ENCODE measurements at places on chromosomes 11 and 22.

DNA sequence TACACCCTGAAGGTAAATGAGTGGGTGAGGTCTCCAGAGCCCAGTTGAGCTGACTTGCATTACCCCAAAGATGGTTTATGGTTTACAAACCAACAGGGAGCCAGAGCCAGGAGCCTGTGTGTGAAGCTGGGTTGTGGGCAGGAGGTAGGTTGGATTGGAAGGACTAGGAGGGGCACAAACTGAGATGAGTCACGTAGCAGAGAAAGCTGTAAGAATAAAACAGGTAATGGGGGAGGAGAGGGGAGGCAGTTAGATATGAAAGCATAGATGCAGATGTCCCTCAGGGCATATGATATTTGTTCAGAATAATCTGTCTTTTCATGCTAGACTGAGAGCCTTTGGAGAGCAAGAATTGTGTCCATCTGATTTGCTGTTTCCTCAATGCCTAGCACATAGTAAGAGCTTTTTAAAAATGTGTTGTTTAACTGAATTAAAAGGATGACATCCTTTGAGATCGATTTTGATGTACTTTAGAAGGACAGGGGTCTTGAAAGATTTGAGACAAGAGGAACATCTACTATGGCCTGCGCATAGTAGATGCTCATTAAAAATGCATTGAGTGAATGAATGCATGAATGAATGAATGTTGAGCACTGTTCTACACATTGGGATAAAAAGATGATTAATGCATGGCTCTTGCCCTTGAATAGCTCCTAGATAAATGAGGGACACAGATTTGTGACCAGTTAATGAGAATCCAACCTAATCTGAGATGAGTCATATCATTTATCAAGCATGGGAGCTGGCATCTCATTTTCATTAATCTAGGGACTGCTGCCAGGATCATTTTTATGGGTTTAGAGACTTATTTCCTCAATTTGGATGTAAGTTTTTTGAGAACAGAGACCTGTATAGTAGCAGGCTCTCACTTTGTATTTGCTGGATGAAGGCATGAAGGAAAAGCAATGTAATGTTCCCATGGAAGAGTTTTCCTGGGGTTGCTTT is 175.8 kb upstream of the BDNF start:
- no peaks in the 10 kb centered on the region for H3K36me3 ChIP-seq
- no peak for DNase-seq
- no peak overlapping the region for H3K4me3 ChIP-seq
- no peaks in the 10 kb centered on the region for H3K27me3 ChIP-seq

DNA sequence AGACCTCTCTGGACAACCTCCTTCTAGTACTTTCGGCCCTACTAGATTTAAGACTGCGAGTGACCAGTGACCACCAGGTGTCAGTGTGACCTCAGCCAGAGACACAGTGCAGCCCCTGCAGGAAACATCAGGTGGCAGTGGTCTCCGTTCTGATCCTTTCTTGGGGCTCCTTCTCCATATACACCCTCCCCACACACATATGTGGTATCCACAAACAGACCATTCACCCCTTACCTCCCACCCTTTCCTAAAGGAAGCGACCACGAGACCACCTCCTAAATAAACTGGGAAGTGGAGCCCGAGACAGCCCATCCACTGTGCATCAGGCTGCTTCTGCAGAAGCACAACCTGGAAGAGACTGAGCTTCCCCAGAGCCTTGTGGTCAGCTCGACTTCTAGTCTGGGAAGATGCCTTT is 38.5 kb upstream of the CYP2D6 start:
- no peak overlapping the region for H3K4me3 ChIP-seq
- H3K36me3 ChIP-seq = peaks cover 5% of the 10 kb centered on the region
- H3K27ac ChIP-seq = no peak overlapping the region
- H3K27me3 ChIP-seq = no peaks in the 10 kb centered on the region

DNA sequence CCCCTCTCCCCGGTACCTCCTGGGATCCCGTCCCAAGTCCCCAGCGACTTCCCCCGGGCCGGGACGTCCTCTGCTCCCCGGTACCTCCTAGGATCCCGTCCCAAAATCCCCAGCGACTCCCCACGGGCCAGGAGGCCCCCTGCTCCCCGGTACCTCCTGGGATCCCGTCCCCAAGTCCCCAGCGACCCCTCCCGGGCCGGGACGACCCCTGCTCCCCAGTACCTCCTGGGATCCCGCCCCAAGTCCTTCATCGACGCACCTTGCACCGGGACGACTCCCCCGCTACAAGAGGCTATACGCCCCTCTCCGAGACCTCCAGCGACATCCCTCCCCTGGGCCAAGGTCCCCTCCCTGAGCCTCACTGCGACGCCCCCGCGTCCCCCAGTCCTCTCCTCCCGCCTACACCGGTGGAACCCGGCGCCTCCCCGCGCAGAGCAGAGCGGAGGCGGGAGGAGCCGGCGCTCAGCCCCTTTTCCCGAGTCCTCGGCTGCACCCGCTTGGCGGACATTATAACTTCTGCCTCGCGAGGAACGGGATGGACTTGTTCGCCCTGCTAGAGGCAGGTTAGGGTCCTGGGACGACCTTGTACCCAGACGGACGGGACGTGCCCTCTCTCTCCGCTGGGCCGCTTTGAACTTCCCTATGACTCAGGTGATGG is 912 bp downstream of the KREMEN1 start:
- H3K36me3 ChIP-seq = no peaks in the 10 kb centered on the region
- peak; percentile 83 for DNase-seq
- H3K27ac ChIP-seq = no peak overlapping the region
- H3K4me3 ChIP-seq = peak overlapping the region; percentile 78
- H3K4me1 ChIP-seq = peaks cover 24% of the 10 kb centered on the region

- H3K4me3 ChIP-seq = no peak overlapping the region
- H3K4me1 ChIP-seq = no peaks in the 10 kb centered on the region
- H3K27ac ChIP-seq = no peak overlapping the region
- no peaks in the 10 kb centered on the region for H3K36me3 ChIP-seq
- no peaks in the 10 kb centered on the region for H3K27me3 ChIP-seq
Observed at GRCh38 chr11:13423372-13423771, 39.6 kb downstream of the BTBD10 start.

DNA sequence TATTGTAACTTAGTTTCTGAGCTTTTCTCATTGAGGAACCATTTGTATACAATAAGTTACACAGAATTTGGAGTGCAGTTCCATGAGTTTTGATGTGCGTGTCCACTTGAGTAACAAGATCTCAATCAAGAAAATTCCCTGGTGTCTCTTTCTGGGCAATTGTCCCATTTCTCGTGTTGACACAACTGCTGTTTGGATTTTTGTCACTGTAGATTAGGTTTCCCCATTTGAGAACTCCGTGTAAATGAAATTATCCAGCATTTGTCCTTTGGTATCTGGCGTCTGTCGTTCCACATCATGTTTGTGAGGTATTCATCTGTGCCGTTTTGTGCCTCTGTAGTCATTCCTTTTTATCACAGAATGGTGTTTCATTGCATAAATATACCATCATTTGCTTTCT is 547.0 kb downstream of the TBC1D22A start:
- no peak overlapping the region for H3K4me3 ChIP-seq
- no peak overlapping the region for H3K27ac ChIP-seq
- no peaks in the 10 kb centered on the region for H3K4me1 ChIP-seq
- H3K36me3 ChIP-seq = no peaks in the 10 kb centered on the region
- DNase-seq = no peak
